HFFc6 (cell line): ENCODE measurements at places on chromosomes 16 and 17.

DNA sequence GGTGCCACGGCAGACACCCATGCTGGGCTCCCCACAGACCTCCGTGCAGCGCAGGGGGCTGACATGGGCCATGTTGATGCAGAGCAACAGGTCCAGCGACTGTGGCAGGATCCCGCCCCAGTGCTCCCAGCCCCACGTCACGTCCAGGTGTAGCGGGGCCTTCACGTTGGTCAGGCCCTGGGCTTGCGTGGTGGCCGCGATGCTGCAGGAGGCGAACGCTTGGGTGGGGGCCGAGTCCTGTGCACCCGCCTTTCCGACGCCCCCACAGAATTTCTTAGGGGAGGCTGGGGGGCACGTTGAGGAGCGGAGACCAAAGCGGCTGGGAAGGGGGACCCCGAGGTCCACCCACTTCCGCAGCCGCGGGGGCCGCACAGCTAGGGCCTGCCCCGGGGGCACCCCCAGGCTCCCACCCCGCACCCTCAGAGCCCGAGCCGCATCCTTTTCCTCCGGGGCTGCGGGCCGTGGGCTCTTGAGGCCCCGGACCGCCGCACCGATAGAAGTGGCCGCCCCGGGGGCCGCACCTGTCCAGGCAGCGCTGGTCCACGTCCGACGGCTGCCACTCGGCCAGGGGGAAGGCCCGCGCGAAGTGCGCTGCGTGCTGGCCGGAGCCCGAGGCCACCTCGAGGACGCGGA, 416 bp downstream of the METTL26 start:
- DNase-seq = no peak

GRCh38 chr16:84585886-84586285, 32.0 kb downstream of the COTL1 start:
- no peak for DNase-seq

- DNase-seq = peak; percentile 38
These were observed 245.7 kb downstream of the PRKCA start for GRCh38 chr17:66548158-66548557.

DNA sequence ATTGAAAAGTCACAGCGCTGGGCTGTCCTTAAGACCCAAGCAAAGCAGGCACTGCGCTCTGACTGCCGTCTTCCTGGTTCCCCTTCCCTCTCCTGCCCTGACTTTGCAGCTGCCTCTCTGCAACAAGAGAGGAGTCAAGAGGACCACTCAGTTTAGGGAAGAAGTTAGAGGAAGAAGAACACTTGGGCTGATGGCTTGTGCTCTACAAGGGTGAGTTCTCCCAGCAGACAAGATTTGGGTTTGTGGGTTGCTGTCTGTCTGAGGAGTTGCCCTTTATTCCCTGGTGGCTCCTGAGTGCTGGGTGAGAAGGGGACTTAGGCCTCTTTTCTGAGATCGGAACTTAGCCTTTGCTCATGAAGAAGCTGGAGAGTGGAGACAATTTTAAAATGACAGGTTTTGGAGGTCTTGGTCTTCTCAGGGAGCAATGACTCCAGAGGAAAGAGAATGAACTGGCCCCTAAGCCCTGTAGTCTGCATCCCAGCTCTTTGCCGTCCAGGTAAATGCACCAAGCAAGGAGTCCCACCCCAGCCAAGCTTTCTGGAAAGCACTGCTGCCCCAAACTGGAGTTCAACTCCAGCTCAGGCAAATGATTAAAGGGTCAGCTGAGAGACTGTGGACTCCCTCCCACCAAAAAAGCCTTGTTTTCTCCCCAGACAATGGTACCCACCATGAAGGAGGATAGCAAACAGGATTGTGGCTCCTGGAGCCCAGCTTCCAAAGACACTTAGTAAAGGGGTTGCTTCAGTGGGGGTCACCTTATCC, 2.7 kb upstream of the HOXB9 start:
- DNase-seq = no peak

DNA sequence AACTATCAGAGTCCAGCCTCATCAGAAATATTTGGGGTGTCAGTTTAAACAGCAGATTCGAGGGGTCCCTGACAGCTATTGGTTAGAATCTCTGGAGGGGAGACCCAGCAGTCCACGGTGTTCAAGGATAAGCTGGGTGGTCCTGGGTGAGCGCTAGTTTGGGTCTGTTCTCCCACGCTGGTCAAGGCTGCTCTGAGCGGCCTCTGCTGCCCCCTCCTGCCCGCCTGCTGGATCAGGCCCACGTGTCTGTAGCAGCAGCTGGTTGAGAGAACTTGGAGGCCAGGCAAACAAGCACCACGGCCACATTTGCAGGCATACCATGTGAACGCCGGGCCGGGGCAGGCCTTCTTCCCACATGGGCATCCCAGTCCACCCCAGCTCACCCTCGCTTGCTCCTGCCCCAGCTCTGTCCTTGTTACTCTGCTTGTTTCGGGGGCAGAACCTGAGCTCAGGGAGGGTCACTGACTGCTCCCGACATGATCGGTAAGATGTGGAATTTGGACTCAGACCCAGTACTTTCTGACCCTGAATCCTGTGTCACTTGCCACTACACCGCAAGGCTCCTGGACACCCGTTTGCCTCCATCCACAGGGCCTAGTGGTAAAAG, 7.4 kb downstream of the FOXF1 start:
- peak; percentile 61 for DNase-seq

GRCh38 chr16:66128371-66128770, 238.1 kb upstream of the CDH5 start:
- no peak for DNase-seq

DNA sequence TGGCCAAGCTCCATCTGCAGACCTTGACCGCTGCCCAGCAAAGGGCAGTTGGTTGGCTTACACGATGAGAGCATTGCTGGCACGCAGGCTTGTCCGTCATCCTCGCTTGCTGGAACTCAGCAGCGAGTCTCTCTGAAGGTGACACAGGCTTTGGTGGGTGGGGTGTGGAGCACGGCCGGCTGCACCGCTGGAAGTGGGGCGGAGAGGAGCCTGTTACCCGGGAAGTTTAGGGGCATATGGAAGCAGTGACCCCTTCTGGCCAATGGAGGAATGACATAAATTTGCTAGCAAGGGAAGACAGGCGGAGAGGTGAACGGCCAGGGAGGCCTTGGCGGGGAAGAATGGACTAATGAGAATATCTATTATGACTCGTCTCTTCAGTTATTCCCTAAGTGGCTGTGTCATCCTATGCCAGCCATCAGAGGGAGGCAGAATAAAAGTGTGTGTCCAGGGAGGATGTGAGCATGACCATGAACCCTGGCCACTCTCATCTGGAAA, 65.9 kb upstream of the SDK2 start:
- DNase-seq = no peak

DNA sequence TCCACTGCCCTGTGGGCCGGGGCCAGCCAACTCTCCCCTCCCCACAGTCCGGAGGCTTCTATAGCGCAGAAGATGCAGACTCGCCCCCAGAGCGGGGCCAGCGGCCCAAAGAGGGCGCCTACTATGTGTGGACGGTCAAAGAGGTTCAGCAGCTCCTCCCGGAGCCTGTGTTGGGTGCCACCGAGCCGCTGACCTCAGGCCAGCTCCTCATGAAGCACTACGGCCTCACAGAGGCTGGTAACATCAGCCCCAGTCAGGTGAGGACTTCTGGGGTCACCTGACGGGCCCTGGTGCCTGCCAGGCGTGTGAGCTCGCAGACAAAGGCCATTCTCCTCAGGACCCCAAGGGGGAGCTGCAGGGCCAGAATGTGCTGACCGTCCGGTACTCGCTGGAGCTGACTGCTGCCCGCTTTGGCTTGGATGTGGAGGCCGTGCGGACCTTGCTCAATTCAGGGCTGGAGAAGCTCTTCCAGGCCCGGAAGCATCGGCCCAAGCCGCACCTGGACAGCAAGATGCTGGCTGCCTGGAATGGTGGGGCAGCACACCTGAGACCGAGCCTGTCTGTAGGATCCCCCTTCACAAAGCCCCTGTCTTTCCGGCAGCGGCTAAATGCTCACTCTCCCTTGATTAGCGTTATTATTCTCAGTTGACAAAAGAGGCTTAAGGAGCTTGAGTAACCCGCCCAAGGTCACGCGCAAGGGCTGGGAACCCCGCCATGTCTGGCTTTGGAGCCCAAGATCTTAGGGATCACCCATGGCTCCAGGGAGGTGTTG, 3.9 kb downstream of the SPATA20 start:
- DNase-seq = peak; percentile 70

DNA sequence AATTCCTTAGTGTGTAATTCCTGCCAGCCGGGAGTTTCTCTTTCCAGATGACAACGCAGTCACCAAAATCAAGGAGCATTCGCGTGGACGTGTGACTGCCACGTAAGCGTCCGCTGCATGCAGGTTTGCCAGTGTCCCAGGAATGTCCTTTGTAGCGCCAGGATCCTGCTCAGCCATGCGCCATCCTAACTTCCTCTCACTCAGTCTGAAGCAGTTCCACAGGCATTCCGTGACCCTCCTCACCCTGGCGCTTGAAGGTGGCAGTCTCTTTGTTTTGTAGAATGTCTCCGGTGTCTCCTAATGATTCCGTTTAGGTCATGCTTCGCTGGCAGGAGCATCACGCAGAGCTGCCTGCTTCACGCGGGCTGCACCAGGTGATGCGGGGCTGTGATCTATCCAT, 88.6 kb downstream of the RPTOR start:
- no peak for DNase-seq

- DNase-seq = no peak
These were observed 90.7 kb downstream of the PITPNC1 start for GRCh38 chr17:67467500-67468455.

GRCh38 chr17:75697651-75698291, 23.5 kb upstream of the ITGB4 start:
- DNase-seq = no peak

- DNase-seq = peak; percentile 39
These were observed 17.4 kb downstream of the ITPRIPL2 start for GRCh38 chr16:19130852-19131824.
